ENCODE measurements at places on chromosomes 7 and 10.

DNA sequence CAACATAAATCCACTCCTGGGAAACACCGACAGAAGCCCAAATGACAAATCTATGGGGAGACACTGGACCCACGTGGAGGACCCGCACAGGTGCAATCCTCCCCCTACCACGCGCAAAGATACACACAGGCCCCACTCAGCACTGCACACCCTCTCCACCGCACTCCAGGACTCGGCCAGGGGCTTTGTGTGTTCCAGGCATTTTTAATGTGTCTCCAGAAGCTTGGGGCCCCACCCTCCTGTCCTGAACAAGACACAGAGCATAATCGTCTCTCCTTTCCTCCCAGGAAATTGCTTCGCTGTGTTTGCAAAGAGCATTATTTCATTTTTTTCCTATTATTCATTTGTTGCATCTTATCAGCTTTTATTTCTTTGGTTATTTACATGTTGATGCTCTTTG is 82.8 kb downstream of the GLI3 start:
- no peak for DNase-seq

DNA sequence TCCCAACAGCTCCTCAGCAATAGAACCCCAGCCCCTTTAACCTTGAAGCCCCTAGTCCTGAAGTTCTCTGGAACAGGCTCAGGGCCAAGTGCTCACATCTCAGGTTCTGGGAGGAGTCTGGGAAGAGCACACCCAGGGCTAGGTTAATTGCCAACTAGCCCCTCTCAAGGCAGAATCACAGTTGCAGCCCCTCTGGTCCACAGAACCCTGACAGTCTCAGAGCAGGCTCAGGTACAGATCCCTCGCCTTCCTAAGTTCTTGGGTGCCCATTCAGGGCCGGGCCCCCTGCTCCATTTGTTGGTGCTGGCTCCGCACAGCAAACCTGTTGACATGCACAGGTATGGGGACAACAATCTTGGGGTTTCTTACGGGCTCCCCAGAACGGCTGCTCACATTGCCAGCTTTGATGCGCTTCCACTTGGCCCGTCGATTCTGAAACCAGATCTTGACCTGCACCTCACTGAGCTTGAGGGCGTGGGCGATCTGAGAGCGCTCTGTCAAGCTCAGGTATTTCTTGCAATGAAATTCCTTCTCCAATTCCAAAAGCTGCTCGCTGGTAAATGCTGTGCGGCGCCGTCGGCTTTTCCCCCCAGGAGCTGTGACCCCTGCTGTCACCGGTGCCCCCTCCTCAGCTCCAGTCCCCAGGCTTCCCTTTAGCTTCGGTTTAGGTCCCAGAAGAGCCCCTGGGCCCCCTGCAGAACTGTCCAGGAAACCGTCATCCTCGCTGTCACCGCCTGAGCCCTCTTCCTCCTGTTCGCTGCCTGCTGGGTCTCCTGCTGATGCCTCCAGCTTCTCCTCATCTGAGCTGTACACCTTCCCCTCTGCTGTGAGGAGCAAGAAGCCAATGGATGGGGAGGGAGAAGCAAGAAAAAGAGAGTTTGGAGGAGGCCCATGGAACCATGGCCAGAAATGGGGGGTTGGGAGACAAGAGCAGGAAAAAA is 18.9 kb downstream of the GBX1 start:
- no peak for DNase-seq

GRCh38 chr7:37757563-37757962 is 74.0 kb downstream of the GPR141 start:
- DNase-seq: no peak

GRCh38 chr7:75878312-75878768 is 494 bp upstream of the RHBDD2 start:
- DNase-seq: no peak

GRCh38 chr10:1605999-1606940 is 131.1 kb downstream of the ADARB2 start:
- DNase-seq: no peak

DNA sequence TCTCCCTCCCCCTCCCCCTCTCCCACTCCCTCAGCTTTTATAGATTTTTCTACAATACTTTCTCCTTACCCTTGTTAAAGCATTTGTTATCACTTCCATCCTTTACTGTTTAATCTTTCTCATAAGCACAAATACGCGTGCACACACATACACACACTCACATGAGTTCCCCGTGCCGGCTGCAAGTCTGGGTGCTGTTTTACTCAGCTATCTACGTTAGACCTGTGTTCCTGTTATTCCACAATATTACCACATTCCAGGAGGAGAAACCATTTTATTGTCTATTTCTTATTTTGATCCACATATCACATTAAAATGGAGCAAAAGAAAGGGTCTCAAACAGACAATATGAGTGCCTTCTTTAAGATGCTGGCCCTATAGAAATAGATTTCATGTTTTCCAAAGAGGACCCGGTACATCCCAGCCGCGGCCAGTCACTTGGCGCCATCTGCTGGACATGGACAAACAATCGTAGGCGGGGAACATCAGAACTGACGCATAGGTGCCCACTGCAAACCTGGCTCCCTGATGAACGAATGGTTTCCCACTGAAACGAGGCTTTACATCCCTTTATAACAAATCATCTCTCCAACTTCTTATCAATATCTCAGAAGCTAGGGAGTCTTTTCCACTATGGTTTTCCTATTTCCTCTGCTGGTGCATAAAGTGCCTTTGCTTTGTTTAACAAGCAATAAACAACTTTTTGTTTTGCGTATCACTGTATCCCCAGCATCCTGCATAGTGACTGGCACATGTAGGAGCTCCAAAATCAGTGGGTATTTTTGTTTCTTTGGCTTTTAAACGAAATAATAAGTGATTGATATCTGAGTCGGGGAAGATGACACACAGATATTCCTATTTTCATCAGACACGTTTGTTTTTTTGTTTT is 25.2 kb upstream of the OPTN start:
- peak; percentile 58 for DNase-seq

DNA sequence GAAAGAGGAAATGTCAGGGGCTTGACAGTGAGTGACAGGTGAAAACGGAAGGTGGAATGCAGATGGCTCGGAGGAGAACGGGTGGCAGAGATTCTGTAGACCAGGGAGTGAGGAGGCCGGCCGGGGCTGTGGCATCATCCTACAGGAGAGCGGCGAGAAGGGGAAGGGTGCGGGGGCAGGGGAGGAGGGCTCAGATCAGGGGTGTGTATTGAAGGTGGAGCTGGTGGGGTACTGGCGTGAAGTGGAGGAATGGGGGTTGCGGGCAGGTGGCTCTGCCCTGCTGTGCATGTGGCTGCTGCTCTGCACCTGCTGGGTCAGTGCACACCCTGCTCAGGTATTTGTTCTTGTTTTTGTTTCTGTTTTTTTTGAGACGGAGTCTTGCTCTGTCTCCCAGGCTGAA is 470.8 kb upstream of the FOXK1 start:
- no peak for DNase-seq

DNA sequence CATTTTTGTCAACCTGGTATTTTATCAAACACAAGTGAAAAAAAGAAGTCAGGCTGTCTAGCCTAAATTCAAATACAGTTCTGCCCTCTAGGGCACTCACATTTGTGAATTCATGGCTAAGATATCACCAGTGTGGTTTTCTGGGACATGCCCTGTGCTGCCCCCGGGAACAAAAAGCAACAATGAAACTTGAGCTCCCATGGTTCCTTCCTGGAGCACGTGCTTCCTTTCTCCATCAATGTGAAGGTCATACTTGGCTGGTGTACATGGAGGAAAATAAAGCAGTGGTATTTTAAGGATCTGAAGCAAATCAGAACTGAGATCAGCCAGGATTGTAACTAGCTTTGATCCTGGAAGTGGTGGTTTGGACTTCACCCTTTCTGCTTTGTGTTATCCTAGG is 128.9 kb upstream of the FRMD4A start:
- DNase-seq: no peak
